ENCODE measurements at places on chromosomes 5 and 9. TPM values are rescaled to one million over a fixed set of nuclear protein-coding genes. Genes with fewer than 3 reads are reported as not detected.

DNA sequence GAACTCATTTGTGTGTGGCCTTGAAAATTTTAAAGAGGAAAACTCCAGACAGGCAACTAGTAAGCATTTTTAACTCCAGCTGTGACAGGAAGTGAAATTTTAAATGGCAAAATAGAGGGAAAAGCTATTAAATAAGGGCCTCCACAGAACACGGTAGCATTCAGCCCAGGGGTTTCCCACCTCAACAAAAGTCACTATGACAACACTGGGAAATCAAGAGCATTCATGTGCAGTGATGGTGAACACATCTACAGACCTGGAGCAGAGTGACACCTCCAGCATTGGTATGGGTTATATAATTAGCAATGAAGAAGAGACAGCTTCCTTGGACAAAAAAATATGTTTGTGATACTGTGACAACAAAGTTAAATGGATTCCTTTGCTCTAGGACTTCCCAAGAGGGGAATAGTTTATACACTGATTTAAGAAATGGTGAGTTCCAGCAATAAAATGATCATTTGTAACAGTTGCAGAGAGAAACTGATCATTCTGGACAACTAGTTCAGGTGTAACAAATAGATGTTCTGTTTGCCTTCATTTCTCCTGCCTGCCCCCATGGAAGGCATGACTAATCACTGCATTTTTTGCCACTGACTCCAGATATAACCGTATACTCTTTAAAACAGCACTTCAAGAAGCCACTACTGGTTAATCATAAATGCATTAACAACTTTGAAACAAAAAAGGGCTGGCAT is 93.3 kb upstream of the SLC44A1 start:
- DNase-seq = no peak

DNA sequence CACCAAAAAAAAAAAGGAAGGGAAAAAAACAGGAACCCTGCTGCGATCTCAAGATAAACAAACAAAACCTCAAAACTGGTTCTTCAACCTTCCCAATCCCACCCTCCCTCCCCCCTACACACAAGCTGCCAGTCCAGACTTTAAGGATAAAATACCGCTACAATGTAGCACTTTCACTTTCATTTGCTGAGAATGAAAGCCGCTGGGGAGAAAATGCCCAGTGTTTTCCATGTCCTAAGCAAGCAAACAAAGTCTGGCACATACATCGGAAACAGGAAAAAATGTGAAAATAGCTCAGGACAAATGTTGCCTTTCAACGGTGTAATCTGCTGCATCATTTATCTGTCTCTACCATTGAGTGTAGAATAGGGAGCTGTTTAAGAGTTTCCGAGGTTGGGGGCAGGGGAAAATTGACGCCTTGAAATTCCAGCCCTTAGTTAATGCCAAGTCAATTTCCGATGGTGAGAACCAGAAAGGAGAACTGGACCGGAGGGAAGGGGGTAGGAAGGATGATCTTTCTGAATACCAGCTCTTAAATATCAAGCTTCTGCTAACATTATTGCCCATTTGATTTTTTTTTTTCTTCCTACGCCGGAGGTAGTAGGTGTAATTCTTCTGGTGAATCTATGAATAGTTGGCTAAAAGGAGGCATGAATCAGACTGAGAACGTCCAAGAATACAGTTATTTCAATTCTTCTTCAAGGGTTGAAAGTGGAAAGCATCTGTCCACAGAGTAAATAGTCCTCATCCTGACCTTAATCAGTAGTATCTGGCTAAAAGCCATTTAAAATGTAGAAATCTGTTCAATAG is 1.2 kb upstream of the ADAMTS6 start:
- DNase-seq = peak; percentile 76

The C9 gene
- not detected for polyA plus RNA-seq

The CCDC192 gene
- 0.58 TPM for polyA plus RNA-seq

The SPATA6L gene
- 8.0 TPM for polyA plus RNA-seq

- DNase-seq = no peak
These were observed 86.5 kb downstream of the CEMIP2 start for GRCh38 chr9:71681708-71682272.

GRCh38 chr5:642481-642880 is 30.3 kb downstream of the CEP72 start:
- DNase-seq = no peak

DNA sequence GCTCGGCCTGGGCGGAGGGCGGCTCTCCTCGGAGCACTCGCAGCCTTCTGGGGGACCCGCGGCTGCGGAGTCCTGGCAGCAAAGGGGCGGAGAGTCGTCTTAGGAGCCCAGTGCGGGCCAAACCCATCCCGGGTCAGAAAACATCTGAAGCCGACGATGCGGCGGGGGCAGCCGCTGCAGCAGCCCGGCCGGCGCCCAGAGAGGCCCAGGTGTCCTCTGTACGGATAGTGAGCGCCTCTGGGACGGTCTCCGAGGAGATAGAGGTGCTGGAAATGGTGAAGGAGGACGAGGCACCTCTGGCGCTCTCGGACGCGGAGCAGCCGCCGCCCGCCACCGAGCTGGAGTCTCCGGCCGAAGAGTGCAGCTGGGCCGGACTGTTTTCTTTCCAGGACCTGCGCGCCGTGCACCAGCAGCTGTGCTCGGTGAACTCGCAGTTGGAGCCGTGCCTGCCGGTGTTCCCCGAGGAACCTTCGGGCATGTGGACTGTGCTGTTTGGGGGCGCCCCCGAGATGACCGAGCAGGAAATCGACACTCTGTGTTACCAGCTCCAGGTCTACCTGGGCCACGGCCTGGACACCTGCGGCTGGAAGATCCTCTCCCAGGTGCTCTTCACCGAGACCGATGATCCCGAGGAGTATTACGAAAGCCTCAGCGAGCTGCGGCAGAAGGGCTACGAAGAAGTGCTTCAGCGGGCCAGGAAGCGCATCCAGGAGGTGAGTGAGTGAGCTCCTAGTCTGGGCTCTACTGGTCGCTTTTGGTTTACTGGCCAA is 1.2 kb downstream of the JMY start:
- DNase-seq = peak; percentile 27

GRCh38 chr5:28703651-28704260 is 1665.4 kb upstream of the CDH9 start:
- DNase-seq = no peak

GRCh38 chr5:40238066-40238745 is 441.5 kb upstream of the PTGER4 start:
- no peak for DNase-seq

DNA sequence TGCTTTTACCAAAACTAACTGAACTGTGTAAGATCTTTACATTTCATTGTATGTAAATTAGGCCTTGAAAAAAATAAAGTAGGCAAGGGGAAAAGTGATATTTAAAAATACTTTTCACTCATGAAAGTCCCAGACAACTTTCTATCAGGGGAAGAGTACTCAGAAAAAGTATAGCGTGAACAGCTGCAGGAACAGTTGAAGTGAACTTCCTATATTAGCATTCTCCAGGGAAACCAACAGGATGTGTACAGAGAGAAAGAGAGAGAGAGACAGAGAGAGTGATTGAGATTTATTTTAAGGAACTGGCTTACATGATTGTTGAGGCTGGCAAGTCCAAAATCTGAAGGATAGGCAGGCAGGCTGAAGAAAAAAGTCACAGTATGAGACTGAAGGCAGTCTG is 42.0 kb downstream of the ERMP1 start:
- DNase-seq = no peak

Measured in right lung (tissue), 10 donors.